ENCODE measurements at places on chromosomes 1 and 21.

DNA sequence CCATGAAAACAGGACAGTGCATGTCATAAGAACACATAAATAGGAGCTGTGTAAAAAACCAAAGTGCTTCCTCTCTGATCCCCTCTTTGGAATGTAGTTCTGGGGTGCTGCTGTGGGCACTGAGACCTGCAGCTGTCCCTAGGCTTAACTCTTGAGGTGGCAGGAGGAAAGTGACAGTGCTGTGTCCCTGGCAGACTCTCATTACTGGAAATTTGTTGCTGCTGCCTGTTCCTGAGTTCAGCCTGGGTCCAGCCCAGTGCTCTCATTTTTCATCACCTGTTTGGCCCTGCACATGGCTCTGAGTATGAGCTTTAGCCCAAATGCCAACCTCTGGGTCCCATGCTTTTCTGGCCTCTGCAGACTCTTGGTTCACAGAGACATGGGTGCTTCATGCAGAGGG lies 329.3 kb downstream of the DSCAM start:
- DNase-seq, result no peak

- no peak for DNase-seq
Observed at GRCh38 chr1:43031316-43032203, 72.9 kb upstream of the SLC2A1 start.

- DNase-seq, result no peak
Observed at GRCh38 chr1:114723457-114723856, 6.9 kb upstream of the NRAS start.

DNA sequence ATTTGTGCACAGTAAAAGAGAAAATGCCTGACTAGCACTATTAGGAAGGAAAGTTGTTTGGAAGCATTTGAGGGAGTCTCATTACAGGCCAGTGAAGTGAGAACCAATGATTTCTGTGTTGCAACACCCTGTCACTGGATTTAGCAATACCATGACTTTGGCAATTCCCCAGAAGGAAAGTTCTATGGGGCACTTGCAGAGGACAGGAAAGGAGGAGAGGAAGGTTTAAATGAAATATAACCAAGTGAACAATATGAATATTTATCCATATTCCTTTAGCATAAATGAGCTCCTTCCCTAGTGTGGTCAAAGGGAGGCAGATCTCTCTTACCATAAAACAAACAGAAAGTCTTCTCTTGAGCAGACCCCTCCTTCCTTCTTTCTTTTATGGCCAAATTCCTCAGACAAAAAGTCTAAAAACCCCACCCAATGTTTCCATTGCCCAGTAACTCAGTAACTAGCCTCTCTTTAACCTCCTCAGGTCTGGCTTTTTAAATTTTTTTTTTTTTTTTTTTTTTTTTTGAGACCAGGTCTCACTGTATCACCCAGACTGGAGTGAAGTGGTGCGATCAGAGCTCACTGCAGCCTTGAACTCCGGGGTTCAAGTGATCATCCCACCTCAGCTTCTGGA lies 5.5 kb downstream of the TLR5 start:
- DNase-seq, result no peak

DNA sequence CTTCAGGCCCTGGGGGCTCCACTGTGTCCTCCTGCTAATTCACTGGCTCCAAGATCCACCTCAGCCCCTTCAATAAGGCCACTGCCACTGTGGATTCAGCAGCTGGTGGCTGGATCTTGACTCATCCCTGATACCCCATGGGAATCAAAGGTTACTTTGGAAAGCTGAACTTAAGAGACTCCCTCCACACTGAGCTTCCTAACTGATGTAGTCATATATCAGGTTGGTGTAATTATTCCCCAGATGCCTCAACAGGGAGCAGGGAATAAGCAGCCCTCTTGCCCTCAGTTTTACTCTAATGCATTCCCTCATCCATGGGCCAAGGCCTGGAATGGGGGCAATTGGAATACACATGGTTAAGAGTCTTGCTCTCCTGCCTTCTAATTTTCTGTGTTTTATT lies 164.6 kb downstream of the FASLG start:
- no peak for DNase-seq

DNA sequence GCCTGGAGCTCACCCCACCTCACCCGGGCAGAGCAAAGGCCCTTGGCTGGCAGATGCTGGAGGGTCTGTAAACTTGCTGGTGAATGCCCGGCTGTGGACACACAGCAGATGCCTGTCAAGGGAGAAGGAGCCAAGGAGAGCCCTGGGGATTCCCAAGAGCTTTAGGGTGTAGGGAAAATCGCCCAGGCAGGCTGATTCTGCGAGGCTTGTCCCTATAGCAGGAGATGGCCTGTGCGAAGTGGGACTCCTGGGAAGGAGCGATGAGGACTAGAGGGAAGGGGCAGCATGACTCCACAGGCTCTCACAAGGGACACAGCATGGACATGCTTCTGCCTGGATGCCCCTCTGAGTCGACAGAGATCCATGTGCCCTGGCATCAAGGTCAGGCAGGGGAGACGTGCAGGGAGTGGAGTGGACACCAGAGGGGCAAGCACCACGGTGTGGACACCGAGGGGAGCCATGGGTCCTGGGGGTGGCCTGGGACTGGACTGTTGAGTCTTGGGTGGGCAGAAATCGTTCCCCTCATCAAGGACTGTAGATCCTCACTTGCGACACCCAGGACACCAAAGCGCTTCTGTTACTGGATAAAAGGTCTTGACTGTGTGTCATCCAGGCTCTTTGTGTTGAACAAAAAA lies 71.4 kb upstream of the ABCG1 start:
- no peak for DNase-seq

All from T-helper 1 cell (primary cell).